ENCODE measurements at places on chromosomes 4 and X.

GRCh38 chrX:114611018-114611619 is 27.2 kb downstream of the HTR2C start:
- peak; percentile 39 for DNase-seq

DNA sequence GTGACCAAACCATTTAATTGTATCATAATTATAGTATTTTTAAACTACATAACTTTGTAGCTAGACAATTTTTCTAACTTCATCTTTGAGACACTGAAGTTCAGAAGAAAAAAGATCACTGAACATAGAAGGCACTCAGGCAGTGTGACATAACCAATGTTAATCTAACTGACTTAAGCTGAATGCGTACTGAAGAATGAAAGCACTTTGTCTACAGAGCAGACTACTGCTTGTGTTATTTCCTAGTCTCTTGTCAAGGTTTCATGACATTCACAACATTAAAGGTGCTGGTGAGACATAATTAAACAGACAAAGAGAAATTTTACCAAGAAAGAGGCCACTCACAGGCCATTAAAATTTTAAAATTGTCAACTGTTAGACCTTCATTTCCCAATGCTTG is 13.5 kb downstream of the AMMECR1 start:
- DNase-seq: no peak

DNA sequence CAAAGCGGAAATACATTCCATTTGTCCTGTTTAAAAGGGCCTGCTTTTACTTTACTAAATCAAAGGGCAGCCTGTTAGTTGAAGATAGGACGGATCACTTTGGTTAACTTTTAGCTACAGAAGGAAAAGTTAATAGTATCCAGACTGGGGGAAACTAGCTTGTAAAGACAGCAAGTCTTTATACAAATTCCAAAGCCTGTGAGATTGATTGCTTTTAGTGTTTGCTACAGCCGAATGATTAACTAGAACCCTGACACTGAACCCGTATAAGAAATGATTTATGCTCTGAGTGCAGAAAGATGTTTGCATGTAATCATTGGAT is 93.4 kb downstream of the FRAS1 start:
- no peak for DNase-seq

DNA sequence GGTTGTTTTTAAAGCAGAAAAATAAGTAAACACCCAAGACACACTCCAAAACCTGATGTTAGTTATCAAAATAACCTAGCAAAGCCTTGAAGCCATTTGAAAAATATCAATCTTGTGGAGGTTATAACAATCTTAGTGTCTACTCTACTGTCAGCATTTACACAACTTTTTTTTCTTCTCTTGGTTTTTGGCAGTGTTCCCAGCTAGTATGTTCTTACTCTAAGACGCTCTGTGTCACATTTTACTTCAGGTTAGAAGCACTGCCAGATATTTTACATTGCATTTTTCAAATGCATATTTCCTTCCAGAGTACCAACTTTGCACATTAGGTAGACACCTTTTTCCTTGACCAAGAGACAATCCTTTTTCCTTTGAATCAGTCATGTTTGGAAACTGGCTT is 114.0 kb upstream of the INPP4B start:
- DNase-seq: no peak

DNA sequence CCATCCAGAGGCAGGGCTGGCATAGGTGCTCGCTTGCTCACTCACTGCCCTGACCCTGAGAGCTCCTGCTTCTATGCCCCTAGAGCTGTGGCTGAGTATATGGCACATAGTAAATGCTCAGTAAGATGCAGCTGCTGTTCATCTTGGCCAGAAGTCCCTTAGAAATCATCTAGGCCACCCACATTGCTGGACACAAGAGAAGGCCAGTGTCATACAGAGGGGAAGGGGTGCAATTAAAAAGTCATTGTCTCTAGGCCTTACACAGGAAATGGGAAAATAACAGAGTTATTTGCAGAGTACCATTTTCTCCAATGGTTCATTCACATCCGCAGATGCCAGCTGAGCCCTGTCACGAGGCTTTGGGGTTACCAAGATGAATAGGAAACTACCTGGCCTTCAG is 88.8 kb downstream of the MAMLD1 start:
- DNase-seq: no peak

DNA sequence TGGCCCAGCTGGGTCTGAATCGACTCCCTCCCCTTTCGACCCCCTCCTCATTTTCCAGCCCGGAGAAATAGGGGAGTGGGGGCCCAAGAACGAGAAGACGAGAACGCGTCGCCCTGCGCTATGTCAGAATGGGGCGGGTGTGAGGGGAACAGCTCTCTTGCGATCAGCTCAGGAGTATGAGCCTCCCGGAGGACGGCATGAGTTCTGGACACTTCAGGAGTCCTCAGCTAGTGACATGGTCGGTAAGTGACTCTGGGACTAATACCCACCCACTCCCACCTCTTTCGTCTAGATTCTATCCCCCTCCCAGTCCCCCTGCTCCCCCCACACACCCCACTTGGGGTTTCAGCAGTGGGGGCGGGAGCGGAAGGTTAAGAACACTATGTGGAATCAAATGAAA is 944 bp downstream of the KLF8 start:
- DNase-seq: no peak
